GM23338 (cell line): ENCODE measurements at places on chromosomes 2 and 18. TPM values are rescaled to one million over a fixed set of nuclear protein-coding genes. Genes with fewer than 3 reads are reported as not detected.

The PLGLB2 gene
- 0.50 and 0.55 TPM in 2 replicates for polyA plus RNA-seq

The PARD6G gene
- polyA plus RNA-seq, result 6.9 and 8.3 TPM in 2 replicates

The CXCR1 gene
- not detected in 2 replicates for polyA plus RNA-seq

The LIMS4 gene
- polyA plus RNA-seq, result 0.15 and 0.19 TPM in 2 replicates

The GAREM1 gene
- 2.4 and 2.7 TPM in 2 replicates for polyA plus RNA-seq

The ANKRD29 gene
- 36.6 and 38.2 TPM in 2 replicates for polyA plus RNA-seq

The APLF gene
- polyA plus RNA-seq, result 2.4 and 3.0 TPM in 2 replicates

The TEKT4 gene
- polyA plus RNA-seq, result not detected in 2 replicates

The SGPP2 gene
- polyA plus RNA-seq, result 0.08 and 0.09 TPM in 2 replicates

The ABCG5 gene
- polyA plus RNA-seq, result 0.08 and 0.14 TPM in 2 replicates
